ENCODE measurements at places on chromosomes 13 and 19.

GRCh38 chr19:17075864-17076542, 426 bp downstream of the MYO9B start:
- DNase-seq, result peak; percentile 66

DNA sequence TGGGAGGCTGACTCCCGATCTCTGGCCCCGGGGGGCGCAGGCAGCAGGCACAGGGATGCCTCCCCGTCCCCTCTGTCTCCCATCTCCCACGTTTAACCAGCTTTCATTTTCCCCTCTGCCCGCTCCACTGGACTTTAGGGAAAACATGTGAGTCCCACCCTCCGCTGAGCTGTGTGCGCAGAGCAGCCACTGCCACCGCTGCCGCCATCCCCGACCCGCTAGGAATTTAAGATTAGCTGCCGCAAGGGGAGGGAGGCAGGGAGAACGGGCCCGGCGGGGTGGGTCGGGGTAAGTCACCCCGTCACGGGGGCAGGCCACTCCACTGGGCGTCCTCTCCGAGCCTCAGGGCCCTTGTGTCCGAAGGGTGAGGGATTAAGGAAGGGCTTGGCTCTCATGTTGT, 15.5 kb downstream of the KCNN1 start:
- DNase-seq, result no peak

DNA sequence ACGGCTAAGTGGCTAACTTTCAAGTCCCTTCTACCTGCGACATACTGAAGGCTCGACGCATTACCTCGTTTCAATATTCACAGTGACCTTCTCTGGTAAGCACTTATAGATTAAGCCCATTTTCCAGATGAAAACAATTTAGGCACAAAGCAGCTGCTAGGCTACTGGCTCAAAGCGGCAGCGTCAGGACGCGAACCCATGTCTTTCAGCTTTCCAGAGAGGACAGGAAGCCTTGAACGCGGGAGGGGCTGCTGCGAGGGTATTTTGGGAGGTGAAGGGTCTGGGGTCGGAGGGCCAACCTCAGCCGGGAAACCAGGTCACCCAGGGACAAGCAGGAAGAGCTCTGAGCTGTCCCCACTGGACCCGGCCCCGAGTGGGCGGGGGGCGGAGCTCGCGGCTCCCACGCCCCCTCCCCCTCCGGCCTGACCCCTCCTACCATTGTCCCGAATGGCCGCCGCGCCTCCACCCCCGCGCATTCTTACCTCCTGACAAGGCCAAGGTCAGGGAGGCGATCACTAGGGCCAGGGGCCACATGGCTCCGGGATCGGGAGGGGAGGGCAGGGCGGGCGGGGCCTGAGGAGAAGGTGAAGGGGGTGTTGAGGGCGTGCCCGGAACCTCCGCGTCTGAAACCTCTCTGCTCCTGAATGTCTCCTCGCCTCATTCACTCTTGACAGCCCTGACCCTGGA, at the start of gene KLK13:
KLK13 (minus strand) TSS at position 559 of the 687 bp plus-strand sequence; CDS start at position 534, 25 bp downstream.
- DNase-seq, result no peak

GRCh38 chr19:2149980-2150793, 1.2 kb downstream of the AP3D1 start:
- peak; percentile 57 for DNase-seq

DNA sequence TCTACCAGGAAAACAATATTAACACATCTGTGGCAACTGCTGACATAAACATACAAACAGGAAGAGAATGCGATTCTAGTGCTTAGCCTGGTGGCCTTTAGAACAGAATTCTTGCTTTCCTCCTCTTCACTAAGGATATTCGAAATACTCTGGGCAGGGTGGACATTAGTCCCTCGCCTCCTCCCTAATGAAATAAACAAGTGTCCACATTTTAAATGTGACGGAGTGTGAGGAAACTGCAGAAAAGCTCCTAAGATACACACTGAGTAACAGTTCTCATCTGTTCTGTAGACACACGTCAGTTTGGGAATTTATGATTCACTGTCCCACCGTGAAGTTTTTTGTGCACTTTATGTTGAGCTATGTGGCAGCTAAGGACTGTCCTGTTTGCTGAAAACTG, 639 bp downstream of the STARD13 start:
- no peak for DNase-seq

GRCh38 chr19:2618611-2619010, 83.9 kb downstream of the GNG7 start:
- peak; percentile 74 for DNase-seq

DNA sequence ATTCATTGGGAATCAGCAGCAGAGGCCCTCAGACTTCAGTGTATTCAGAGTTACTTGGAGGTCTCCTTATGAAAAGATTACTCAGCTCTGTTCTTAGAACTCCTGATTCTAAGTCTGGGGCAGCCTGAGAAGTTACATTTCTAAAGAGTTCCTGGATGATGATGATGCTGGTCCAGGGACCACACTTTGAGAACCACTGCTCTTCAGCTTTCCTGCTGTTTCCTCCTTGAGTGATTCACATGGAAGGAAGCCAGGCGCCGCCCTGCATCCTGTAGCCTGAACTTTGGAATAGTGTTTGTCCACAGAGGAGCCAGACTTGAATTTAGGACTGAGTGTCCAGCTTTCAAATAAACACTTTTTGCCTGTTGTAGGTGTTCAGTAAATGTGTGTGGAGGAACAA, 2.9 kb downstream of the CEBPG start:
- no peak for DNase-seq

GRCh38 chr13:99476648-99477047, 24.6 kb upstream of the TM9SF2 start:
- DNase-seq, result no peak

GRCh38 chr19:1250437-1251260, 2.3 kb downstream of the MIDN start:
- DNase-seq, result peak; percentile 67

DNA sequence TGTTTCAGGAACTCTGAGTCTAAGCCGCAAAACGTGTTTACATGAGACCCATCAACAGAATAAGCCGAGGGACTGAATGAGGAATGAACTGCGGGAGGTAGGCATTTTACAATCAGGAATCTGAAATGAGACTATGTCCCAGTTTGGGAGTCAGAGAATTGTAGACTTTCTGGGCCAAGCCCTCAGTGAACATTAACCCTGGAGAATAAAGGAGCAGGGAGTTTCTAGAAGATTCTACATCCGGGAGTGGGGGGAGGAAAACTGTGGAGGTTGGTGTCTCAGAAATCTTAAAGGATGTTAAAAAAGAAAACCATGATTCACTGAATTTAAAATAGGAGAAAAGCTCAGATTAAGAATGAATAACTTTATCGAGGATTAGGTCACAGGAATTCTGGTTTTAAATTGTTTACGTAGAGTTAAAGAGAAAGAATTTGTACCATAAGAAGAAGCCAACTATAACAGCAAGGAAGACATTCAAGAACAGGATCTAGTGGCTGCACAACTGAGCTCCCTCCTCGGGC, 18.5 kb downstream of the RFX2 start:
- no peak for DNase-seq

Measured in CD4-positive, alpha-beta T cell treated with Interleukin-10 for 1 hour (primary cell).